Non-pigmented ciliary epithelial cell (primary cell): ENCODE measurements at places on chromosomes 7 and 10.

DNA sequence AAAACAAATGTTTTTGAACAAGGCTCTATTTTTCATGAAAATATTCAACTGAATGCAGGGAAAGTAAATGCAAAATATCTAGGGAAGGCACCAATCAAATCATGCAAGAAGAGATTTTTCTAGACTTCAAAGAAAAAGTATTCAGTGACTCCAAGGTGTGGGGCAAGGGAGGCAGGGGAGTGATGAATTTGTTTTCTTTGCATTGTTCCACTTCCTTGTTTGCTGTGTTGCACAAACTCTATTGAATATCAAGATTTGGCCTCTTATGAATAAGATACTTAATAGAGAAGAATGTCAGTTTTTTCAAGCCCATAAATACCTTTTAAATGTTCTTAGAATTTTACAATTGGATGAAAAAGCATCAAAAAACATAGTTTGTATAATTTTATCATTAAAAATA is 26.4 kb downstream of the STEAP1 start:
- DNase-seq: no peak

- no peak for DNase-seq
Measured at GRCh38 chr10:71451754-71452153, 55.0 kb downstream of the CDH23 start.

GRCh38 chr7:54778696-54779540 is 19.9 kb upstream of the SEC61G start:
- no peak for DNase-seq

- DNase-seq: no peak
Measured at GRCh38 chr10:52027055-52027705, 286.9 kb upstream of the DKK1 start.

DNA sequence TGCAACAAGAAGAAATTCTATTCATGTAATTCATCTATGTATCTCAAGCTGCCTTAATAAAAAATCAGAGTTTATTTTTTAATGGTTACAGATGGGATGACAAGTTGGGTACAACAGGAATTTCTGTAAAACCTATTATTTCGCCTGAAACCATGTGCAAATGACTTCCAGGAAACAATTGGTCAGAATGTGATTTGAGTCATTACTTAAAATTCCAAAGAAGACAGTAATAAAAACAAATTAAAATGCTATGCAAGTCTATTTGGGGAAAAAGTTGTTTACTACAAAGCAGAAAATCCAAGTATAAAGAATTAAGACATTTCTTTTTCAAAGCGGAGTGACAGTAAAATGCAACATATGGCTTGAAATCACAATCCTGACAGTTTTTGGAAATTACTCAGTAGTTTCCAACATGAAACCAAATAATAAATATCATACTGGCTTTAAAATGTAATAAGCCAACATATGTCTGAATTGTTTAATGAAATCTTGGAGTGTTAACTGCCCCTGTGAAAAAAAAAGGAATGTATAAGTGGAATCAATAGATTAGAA is 41.5 kb upstream of the SEMA3C start:
- no peak for DNase-seq

DNA sequence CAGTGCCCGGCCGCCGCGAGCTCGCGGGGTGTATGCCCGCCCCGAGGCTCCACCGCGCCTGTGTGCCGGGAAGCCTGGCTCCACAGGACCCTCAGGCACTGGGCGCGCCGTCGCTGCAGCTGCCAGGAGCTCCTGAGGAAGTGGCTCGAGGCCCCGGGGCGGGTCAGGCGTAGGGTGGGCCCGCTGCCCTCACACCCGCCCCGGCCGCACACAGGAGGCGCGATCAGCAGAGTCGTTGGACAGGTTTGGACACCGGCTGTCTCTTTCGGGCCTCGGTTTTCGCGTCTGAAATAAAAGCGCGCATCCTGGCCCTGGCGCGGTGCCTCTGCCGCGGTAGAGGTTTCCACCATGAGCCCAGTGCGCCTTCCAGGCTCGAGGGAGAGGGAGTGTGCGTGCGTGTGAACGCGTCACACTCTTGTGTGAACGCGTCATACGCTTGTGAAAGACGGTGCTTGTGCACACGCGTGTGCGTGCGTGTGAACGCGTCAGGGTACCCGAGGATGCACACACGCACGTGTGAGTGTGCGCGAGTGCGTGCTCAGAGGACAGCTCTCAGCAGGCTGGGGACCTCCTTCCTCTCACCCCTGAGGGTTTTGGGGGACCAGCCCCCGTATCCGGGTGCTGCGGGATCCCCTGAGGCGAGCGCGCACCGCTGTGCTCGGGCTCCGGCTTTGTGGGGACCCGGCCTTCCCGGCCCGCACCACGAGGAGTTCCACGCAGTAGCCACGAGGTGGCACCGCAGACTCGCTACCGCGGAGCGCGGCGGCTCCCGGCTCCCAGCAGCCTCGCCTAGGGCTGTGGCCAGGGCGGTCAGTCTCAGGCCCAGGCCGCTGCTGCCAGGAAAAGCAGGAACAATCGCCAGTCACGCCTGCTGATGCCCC is 83.8 kb downstream of the BMS1 start:
- peak; percentile 1 for DNase-seq

- no peak for DNase-seq
Measured at GRCh38 chr7:25402532-25402931, 174.2 kb upstream of the NPVF start.

GRCh38 chr10:22110761-22111160 is 107.1 kb downstream of the EBLN1 start:
- no peak for DNase-seq

- DNase-seq: no peak
Measured at GRCh38 chr7:41024126-41024525, 678.8 kb downstream of the INHBA start.

- no peak for DNase-seq
Measured at GRCh38 chr10:119103241-119103902, 541 bp upstream of the DENND10 start.

DNA sequence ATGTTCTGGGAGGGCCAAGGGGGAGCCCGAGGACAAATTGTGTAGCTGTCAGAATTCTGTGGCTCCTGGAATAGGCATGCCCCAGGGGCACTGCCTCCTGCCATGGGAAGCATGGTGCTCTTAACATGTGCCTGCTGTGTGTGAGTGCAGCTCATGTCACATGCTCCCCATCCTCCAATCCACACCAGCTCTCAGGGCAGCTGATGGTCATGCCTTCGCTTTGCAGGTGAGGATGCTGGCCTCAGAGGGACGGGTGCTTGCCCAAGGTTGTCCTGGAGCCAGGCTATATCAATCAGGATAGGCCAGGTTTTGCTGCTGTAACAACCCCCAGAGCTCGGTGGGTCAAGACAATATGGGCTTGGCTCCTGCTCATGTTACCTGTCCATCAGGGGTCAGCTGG is 303.4 kb downstream of the RPS24 start:
- DNase-seq: no peak

DNA sequence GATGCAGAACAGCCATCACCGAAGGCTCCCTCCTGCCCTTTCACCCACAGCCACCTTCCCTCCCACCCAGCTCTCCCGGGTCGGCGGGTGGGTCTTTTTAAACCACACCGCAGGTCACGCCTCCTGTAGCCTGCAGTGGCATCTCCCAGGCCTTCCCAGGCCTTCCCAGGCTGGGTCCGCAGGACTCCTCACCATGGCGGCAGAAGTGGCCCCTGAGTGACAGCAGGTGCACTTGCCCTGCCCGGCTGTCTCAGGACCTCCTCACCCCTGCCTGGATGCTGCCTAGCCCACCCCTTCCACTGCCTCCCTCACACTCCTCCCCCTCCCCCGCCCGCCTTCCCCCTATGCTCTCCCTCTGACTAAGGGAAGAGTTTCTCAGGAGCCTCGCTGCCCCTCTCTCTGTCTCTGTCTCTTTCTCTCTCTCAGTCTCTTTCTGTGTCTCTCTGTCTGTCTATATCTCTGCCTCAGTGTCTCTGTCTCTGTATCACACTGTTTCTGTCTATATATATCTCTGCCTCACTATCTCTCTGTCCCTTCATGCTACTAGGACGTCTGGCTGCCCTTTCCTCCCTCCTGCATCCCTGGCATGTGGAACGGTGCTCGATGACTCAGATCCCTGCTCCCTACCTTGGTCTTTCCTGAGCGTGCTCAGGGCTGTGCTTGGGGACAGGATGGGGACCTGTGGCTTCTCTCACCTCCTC is 57.5 kb downstream of the GLRX3 start:
- no peak for DNase-seq
